ENCODE measurements at places on chromosomes 12 and 14. TPM values are rescaled to one million over a fixed set of nuclear protein-coding genes. Genes with fewer than 3 reads are reported as not detected.

Gene CHGA
- not detected for total RNA-seq

- peak; percentile 52 for DNase-seq
Observed at GRCh38 chr12:1791104-1791841, 29.1 kb upstream of the LRTM2 start.

Gene DEGS2
- not detected for total RNA-seq

Gene AKAP3
- total RNA-seq: 2.5 TPM

Data from SJSA1 (cell line).